ENCODE measurements at places on chromosomes 6 and 20.

DNA sequence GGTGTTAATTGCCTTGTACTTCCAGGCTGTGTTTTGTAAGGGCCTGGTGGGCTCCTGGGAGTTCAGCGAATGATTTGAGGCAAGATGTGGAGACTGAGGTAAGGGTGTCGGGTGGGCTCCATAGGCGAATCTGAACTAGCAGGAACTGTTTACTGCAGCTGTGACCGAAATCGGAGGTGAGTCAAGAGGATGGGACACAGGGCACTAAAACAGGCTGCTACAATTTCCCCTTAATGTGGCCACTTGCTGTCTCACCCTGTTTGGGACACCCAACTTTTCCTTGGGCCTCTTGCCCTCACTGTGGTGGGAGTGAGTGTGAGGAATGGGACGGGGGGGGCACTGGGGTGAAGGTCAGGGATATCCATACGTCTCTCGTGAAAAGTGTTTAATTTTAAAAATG is 53.9 kb upstream of the MCUR1 start:
- DNase-seq, result no peak

- no peak for DNase-seq
These were observed 23.7 kb upstream of the QKI start for GRCh38 chr6:163390770-163391169.

DNA sequence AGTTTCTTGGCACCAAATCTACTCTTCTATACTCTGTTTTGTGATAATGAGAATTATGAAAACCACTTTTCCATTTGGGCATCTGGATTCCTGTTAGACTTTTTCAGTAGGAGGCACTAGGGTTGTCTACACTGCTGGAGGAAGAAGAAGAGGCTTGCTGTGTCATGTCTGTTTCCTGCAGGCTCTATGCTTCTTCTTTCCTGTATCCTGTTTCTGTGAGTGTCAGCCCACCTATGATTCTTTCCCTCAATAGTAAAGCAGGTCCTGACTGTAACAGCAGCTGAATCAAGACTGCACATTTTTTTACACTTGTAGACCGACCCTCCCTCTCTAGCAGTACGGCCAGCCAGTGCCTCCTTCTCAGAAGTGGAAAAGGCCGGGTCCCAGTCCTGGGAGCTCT is 603.9 kb downstream of the HDGFL1 start:
- no peak for DNase-seq

DNA sequence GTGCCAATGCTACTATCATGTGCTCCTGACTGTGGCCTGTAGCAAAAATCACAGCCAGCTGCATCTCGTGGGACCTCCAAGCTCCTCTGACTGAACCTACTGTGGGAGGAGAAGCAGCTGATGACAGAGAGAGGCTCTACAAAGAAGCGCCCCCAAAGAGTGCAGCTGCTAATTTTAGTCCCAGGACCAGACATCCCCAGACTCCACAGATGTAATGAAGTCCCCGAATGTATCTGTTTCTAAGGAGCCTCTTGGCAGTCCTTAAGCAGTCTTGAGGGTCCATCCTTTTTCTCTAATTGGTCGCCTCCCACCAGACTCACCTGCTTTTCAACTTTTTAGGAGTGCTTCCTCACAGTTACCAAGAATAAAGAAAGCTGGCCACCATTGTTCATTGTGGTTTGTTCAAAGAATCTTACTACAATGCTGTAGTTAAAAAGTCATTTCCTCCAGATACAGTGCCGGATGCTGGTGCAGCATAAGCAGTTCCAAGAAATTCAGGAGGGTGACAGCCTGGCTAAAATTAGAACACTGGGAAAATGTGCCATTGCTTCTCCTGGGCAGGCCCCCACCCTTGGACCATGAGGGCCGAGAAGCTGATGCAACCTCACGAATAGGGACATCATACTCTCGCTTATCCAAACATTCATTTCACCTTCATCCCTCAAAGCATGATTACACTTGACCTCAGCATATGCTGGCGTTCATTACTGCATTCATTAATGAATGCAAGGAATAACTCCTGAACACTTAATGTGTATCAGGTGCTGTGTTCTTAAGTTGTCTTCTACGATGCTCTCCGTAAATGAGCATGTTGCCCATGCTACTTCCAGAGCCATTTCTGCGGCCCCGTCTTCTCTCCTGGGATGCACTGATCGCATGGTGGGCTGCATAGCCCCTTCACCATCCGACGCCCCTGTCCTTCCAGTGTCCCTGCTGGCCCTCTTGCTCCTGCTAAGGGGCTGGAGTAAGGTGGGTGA is 66.4 kb downstream of the LY86 start:
- no peak for DNase-seq

DNA sequence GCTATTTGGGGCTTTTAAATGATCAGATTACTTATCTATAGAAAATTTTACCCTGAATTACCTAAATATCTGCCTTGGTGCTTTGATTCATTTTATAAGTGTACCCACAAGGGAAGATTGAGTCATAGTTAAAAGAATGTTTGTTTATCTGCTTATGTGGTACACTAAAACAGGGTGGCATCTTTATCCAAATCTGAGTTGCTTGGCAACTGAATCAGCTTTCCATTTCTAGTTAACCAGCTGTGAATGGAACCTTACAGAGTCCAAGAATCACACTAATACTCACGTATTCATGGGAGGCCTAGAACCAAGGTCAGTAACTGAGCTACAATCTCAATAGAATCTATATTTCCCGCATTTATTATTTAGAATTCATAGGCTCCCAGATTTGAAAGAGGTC is 44.0 kb upstream of the CAP2 start:
- DNase-seq, result no peak

GRCh38 chr20:51446656-51447055 is 95.9 kb downstream of the NFATC2 start:
- DNase-seq, result peak; percentile 14

- no peak for DNase-seq
These were observed 15.1 kb upstream of the CCDC167 start for GRCh38 chr6:37514837-37515236.
